ENCODE measurements at places on chromosomes 7 and 10. TPM values are rescaled to one million over a fixed set of nuclear protein-coding genes. Genes with fewer than 3 reads are reported as not detected.
A peak's percentile ranks its signal among the peaks of the same experiment; 100 is the strongest.

GRCh38 chr10:3065622-3066021, 1.7 kb upstream of the PFKP start:
- DNase-seq: no peak

- no peak for DNase-seq
Observed at GRCh38 chr10:30861221-30861620, 170.4 kb downstream of the ZNF438 start.

DNA sequence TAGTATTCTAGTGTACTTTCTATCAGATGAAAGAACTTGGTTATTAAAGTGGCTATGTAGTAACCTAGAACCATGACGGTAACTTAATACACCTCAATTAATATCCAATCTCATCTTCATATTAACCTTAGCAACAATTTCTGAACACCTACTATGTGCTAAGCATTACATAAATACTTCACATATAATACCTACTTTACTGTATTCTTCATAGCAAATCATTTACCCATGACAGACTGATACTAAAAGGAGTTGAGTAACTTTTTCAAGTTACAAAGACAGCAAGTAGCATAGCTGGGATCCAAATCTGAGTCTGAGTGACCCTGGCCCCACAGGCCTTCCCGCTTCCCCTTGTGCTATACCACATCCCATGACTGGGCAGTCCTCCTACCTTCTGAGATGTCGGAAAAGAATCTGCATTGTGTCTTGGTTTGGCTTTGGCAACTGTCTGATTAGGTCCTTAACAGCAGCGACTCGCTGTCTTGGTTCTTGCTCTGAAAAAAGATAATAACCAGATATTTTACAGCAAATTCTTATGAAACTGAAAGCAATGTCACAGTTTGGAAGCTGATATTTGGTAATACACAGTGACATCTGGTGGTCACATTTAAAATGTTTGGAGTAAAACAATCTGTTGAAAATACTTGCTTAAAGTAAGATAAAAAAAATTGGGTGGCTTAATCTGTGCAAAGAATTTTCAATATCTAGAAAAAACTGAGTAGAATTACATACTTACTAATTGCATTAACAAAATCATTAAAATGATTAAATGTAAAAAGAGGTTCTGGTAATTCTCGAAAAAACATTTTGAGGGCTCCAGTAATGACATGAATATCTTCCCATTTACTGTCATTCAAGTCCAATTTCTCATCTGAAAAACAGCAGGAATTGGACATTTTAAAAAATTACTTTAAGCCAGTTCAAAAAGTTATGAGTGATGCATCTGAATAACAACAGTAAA, 120.1 kb downstream of the ARHGAP12 start:
- DNase-seq: peak; percentile 47

DNA sequence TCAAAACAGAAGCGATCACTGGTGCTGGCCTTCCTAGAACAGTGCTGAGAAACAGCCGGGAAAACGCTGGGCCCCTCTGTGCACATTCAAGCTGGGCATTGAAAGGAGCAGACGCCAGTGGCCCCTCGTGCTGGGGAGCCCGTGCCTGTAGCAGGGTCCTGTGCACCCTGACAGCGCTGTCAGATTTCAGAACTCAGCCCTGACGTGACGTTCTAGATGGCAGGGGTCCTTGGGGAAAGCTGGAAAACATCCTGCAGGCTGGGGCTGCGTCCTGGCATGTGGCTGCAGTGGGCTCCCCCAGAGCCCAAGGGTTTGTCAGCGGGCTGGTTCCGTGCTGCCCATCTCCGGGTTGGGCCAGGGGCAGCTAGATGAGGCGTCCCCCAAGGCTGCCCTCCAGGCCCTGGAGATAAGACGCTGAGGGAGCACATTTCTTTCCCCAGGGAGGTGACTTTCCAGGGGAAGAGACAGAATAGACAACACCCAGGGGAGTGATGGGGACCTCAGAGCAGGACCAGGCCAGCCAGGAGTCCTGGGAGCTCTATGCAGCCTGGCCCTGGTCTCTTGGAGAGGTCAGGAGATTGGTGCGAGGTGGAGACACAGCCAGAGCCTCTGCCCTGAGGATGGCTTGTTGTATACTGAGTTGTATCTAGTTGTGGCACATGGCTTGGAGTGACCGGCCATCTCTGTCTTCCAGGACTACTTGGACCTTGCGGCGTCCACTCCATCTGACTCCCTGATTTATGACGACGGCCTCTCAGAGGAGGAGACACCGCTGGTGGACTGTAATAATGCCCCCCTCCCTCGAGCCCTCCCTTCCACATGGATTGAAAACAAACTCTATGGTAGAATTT, 12.1 kb upstream of the CSGALNACT2 start:
- no peak for DNase-seq

The FAM241B gene
- 8.7 TPM for total RNA-seq

DNA sequence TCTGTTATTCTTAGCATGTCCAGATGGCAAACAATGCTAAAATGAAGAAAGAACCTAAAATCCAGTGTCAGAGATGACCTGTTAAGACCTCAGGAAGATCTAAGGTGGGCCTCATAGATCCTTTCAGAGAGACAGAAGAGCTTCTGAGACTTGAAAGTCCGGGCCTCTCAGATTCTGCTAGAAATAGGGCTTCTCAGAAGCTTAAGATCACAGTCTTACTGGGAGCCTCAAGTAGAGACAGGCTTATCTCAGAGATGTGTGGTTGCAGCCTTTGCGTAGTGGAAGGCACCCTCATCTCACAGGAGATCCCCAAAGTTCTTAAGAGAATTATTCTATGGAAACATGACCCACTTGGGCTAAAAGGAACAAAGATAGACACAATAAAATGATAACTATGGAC, 642.8 kb downstream of the TNS3 start:
- no peak for DNase-seq

DNA sequence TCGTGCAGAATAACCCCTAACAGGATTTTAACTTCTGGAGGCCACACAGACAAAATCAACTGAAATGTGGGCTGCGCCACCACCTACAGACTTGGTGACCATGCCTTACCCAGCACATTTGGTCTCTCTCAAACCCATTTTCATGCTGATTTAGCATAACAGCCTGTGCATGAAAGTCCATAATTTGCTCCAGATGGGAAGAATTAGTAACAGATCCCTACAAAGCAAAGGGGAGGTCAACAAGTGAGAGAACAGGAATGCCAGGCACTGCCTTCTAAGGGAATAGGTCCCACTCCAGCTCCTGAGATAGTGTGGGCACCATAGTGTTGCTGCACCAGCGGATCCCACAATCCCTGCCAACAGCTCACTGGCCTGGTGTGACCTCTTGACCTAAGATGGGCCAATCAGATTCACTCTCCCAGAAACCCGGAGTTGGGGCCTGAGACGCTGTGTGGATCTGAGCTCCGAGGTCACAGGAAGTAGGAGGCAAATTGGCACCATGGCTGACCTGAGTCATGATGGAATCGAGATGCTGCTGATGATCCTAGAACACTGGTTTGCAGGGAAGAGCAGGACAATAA, 32.4 kb downstream of the SLIT1 start:
- no peak for DNase-seq

The ZNF789 gene
- total RNA-seq: 14.2 TPM

The ARMC3 gene
- 0.16 TPM for total RNA-seq

GRCh38 chr7:147759327-147759943, 831.1 kb upstream of the C7orf33 start:
- no peak for DNase-seq

The VAX1 gene
- not detected for total RNA-seq

- DNase-seq: no peak
Observed at GRCh38 chr7:83882551-83882950, 233.6 kb upstream of the SEMA3E start.

The PRPS1L1 gene
- total RNA-seq: not detected

DNA sequence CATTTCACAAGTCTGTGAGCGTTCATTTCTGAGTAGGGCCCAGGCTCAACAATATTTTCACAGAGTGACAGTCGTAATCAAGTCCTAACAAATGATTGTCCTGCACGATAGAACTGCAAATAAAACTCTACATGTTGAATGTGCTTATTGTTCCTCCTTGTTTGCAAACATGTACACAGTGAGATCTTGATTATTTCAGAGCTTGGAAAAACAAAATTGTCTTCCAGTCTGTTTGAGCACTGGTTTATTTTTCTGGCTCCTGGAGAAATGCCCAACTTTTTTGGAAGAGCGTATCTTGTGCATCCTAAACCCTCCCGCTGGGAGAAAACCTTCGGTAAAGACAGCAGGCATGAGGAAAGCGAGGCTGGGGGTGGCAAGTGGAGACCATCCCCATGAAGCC, 91.1 kb downstream of the TEX36 start:
- no peak for DNase-seq

- DNase-seq: no peak
Observed at GRCh38 chr7:130823060-130823459, 89.1 kb upstream of the KLF14 start.

- no peak for DNase-seq
Observed at GRCh38 chr10:10326116-10326515, 691.6 kb upstream of the CELF2 start.

The PUS7 gene
- total RNA-seq: 62.2 TPM

- no peak for DNase-seq
Observed at GRCh38 chr10:117001144-117001543, 3.8 kb downstream of the SHTN1 start.

DNA sequence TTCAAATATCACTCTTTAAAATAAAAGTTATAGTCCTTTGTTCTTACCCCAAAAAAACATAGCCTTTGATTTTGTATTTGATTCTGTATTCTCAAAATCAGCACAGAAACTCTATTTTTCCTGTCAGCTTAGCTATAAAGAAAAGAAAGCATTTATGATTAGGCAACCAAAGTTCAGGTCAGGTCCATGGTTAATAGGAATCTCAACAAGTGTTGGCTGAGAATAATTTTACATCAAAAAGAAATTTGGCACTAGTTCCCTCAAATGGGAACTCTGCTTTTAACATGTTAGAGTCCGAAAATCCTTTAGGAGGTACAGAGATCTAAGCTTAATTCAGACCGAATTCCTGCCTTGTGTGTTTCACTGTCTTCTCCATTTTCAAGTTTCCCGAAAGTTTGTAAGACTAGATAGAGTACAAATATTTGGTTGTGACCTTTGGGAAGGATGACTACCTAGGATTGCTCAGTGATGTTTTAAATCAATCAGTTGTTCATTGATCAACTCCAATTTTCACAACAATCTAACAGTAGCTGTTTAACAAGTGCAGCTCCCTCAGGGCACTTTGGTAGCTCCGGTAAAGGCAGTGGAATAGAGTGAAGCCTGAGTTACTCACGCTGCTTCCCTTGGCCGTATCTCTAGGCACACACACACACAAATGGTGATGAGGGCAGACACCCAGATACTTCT, 8.8 kb upstream of the ENO4 start:
- DNase-seq: no peak

GRCh38 chr10:99809931-99810615, 27.6 kb downstream of the ABCC2 start:
- DNase-seq: no peak

- no peak for DNase-seq
Observed at GRCh38 chr10:6272126-6272525, 69.4 kb downstream of the PFKFB3 start.

The TMEM176B gene
- 0.47 TPM for total RNA-seq

The CALHM1 gene
- 0.93 TPM for total RNA-seq

DNA sequence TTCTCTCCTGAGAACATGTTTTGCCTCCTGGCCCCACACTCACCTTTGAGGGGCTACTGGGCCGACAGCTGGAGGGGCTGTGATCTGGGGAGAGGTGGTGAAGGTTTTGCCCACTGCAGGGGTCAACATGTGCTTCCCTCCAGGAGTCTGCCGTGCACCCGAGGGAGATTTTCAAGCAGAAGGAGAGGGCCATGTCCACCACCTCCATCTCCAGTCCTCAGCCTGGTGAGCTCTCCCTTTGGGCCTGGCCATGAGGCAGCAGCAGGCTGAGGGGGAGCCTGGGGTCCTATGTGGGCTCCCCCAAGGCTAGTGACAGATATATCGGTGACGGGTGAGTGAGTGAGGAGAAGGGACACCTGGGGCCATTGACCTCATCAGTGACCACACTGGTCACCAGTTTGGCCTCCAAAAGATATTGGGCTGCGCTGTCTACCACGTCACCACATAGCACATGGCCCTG, 6.6 kb downstream of the PGAM2 start:
- no peak for DNase-seq

The TBRG4 gene
- total RNA-seq: 162 TPM

The CYP2C8 gene
- 4.1 TPM for total RNA-seq

The RASA4 gene
- 2.4 TPM for total RNA-seq

GRCh38 chr10:72612203-72612826, 13.6 kb downstream of the MICU1 start:
- DNase-seq: no peak

The RAMP3 gene
- 0.35 TPM for total RNA-seq

DNA sequence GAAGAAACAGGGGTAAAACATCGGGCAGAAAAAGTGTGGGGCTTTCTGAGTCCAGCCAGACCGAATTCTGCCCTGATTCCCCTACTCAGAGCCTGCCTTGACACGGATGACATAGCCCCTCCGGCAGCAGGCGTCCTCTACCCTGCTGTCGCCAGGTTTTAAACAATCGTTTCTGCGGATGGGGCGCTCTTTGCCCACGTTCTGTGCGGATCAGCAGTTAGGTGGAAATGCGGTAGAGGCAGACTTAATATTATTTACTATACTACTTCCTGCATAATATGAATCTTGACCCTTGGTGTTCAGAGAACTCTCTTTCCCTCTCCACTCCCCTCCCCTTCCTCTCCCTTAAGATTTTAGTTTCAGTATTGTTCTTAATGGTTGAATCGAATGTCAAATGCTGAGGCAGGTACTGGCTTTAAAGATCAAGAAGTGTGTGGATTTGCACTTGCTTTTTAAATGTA, 2.4 kb downstream of the GATA3 start:
- peak; percentile 51 for DNase-seq

GRCh38 chr7:158166386-158167340, 421.0 kb downstream of the PTPRN2 start:
- DNase-seq: no peak

DNA sequence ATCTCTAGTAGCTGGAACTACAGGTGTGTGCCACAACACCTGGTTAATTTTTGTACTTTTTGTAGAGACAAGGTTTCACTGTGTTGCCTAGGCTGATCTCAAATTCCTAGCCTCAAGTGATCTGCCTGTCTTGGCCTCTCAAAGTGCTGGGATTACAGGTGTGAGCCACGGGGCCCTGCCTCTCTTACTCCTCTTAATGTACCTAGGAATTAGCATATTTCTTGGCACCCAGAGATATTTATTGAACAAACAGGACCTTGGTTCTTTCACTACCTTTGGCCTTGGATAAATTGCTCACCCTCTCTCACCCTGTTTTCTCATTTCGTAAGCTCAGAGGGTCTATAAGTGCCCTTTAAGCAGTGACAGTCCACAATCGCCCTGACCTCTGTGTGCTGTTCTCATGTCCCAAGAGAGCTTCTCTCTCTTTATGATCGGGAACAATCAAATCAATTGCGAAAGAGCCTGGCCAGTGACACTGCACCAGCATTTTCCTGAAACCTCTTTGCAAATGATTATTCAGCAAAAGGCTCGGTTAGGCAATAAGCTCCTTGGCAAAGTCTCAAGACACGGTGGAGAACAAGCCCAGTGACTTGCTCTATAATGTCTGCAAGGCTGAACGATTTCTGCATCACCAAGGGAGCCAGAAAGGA, 117.7 kb downstream of the APBB1IP start:
- DNase-seq: no peak

The GRM3 gene
- total RNA-seq: 1.9 TPM

DNA sequence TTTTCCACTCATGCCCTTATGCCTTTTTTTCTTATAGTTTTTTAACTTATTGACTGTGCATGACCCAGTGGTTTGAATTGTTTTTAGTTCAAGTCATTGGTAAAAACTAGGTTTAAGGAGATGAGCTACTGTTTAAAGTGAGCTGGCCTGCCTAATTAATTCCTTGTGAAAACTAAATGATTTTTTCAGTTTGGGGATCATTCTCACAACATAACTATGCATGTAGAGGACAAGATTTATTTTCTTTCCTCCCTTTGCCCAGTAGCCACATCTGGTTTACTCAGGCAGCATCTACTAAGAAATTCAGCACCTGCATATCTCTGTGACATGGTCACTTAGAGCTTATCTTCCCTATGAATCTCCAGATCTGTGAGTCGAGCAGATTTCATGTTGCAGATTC, 1.7 kb downstream of the ADO start:
- no peak for DNase-seq
